ENCODE measurements at places on chromosomes 13 and 19. TPM values are rescaled to one million over a fixed set of nuclear protein-coding genes. Genes with fewer than 3 reads are reported as not detected.

- no peaks in the 10 kb centered on the region for H3K36me3 ChIP-seq
- H3K27ac ChIP-seq: no peak overlapping the region
- H3K27me3 ChIP-seq: no peaks in the 10 kb centered on the region
- DNase-seq: no peak
- peaks cover 100% of the 10 kb centered on the region for H3K4me1 ChIP-seq
Observed at GRCh38 chr19:15291089-15291488, 41.2 kb downstream of the BRD4 start.

- DNase-seq: no peak
- peaks cover 80% of the 10 kb centered on the region for H3K27me3 ChIP-seq
- H3K27ac ChIP-seq: no peak overlapping the region
- no peak overlapping the region for H3K4me3 ChIP-seq
Observed at GRCh38 chr19:10516064-10516385, 1.2 kb downstream of the S1PR5 start.

DNA sequence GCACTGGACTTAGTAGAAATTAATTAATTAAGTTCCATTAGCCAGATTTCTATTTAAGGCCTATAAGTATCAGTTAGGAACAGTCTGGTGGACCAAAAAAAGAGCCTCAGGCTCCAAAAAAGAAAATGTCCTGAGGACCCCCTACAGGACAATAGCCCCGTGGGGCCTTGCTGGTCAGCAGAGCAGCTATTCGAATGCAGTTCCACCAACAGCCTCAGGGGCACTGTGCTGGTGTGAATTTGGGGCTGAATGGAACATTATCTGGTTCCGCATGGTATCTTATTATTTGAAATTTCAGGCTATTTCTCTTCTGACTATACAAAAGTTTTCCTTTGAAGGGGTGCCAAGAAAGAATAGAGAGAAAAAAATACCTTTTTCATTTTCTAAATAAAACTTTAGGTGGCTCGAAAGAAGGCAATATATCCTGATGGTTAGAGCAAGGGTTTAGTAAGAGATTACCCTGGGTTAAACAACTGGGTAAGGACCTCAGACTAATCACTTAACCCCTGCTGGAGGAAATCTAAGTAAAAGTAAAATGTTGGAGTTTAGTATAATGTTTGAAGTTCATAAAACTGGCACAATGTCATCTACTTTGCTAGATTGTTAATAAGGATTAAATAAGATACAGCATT is 147.2 kb downstream of the MIPEP start:
- H3K36me3 ChIP-seq: no peaks in the 10 kb centered on the region
- H3K27me3 ChIP-seq: no peaks in the 10 kb centered on the region
- peaks cover 8% of the 10 kb centered on the region for H3K4me1 ChIP-seq
- DNase-seq: no peak
- no peak overlapping the region for H3K4me3 ChIP-seq
- no peak overlapping the region for H3K27ac ChIP-seq

DNA sequence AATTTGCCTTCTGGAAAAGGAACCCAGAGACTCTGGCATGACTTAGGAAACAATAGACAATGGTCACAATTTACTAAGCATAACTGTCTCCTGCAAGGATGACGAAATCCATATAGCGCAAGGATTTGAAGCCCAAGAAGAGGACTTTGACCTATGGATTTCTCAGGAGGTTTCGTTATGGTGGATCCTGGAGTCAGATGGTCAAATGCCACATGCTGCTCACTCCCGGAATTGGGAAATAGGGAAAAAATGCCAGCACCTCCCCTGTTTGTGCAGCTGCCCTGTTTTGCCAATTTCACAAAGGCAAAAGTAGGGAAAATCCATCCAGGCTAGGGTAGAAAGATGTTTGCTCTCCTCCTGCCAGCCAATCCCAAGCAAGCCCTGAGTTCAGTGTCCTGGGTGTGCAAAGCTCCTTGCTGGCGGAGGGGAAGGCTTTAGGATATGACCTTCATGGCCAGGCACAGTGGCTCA is 23.4 kb downstream of the RDH8 start:
- no peak overlapping the region for H3K4me3 ChIP-seq
- peak; percentile 27 for DNase-seq
- H3K4me1 ChIP-seq: no peaks in the 10 kb centered on the region
- H3K27me3 ChIP-seq: peaks cover 68% of the 10 kb centered on the region

DNA sequence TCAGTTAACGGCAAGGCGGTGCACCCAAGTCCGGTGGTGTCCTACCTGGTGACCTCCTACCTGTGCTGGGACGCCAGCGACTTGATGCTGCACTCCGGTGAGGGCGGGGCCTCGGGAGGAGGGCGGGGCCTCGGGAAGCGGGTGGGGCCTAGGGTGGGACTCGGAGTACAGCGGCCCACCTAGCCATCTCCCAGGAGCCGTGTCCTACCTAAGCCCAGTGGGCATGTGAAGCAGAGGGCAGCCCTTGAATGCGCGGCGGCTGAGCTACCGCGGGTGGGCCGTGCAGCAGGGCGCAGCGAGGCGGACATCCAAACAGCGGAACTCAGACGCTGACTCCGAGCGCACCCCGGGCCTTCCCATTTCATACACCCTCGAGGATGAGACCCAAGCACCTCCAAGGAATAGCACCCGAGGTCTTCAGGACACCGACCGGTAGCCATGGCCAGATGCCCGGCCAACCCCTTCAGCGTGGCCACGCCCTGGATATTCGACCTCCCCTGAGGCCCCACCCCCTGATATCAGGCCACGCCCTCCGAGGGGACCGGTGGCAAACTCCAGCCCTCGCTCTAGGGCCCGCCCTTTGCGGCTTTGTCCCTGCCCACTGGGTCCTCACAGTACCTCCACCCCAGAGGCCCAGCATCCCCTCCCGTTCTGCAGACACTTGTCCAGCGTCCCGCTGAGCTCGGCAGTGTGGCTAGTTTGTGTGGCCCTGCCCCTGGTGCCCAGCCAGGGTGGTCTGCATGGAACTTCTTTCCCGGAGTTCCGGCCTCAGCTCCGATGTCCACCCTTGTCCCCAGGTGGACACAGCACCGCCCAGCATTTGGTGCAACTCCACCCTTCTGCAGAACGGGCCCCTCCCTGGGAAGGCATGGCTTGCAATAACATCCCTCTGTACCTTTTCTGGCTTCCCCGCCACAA is 5.4 kb downstream of the KLK1 start:
- H3K27ac ChIP-seq: no peak overlapping the region
- no peaks in the 10 kb centered on the region for H3K36me3 ChIP-seq

- DNase-seq: no peak
- H3K27me3 ChIP-seq: no peaks in the 10 kb centered on the region
- H3K4me3 ChIP-seq: no peak overlapping the region
- H3K36me3 ChIP-seq: no peaks in the 10 kb centered on the region
- H3K4me1 ChIP-seq: no peaks in the 10 kb centered on the region
- H3K27ac ChIP-seq: no peak overlapping the region
Observed at GRCh38 chr13:77416666-77417212, 89.8 kb upstream of the MYCBP2 start.

- H3K27me3 ChIP-seq: no peaks in the 10 kb centered on the region
- no peak for DNase-seq
- peaks cover 4% of the 10 kb centered on the region for H3K4me1 ChIP-seq
- H3K36me3 ChIP-seq: no peaks in the 10 kb centered on the region
Observed at GRCh38 chr19:38519988-38520387, 86.5 kb downstream of the RYR1 start.

DNA sequence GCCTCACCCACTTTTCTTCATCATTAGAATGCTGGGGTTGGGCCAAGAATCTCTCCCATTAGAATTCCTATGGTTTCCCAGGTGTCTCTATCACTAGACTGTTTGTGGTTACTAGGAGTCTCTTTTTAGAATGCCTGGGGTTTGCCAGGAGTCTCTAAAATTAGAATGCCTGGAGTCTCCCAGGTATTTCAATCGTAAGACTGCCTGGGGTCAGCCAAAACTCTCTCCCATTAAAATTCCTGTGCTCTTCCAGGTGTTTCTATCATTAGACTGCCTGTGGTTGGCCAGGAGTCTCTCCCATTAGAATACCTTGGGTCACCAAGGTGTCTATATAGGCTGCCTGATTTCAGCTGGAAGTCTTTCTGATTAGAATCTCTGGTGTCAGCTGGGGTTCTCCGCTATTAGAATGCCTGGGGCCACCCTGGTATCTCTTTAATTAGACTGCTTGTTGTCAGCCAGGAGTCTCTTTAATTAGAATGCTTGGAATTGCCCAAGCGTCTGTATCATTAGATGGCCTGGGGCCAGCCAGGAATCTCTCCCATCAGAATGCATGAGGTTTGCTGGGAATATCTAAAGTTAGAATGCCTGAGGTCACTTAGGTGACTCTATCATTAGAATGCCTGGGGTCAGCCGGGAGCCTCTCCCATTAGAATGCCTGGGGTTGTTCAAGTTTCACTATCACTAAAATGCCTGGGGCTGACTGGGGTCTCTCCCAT is 1479.2 kb downstream of the UQCRFS1 start:
- no peaks in the 10 kb centered on the region for H3K27me3 ChIP-seq
- DNase-seq: no peak
- H3K4me1 ChIP-seq: no peaks in the 10 kb centered on the region

- peak; percentile 34 for DNase-seq
- H3K36me3 ChIP-seq: no peaks in the 10 kb centered on the region
- no peaks in the 10 kb centered on the region for H3K4me1 ChIP-seq
- no peak overlapping the region for H3K27ac ChIP-seq
- H3K27me3 ChIP-seq: no peaks in the 10 kb centered on the region
Observed at GRCh38 chr13:44412346-44412935, 38.8 kb downstream of the SERP2 start.

GRCh38 chr19:4639531-4640246 is 373 bp downstream of the TNFAIP8L1 start:
- peak overlapping the region; percentile 81 for H3K27ac ChIP-seq
- peaks cover 56% of the 10 kb centered on the region for H3K4me1 ChIP-seq
- no peaks in the 10 kb centered on the region for H3K36me3 ChIP-seq
- peak; percentile 66 for DNase-seq
- H3K27me3 ChIP-seq: peaks cover 12% of the 10 kb centered on the region

DNA sequence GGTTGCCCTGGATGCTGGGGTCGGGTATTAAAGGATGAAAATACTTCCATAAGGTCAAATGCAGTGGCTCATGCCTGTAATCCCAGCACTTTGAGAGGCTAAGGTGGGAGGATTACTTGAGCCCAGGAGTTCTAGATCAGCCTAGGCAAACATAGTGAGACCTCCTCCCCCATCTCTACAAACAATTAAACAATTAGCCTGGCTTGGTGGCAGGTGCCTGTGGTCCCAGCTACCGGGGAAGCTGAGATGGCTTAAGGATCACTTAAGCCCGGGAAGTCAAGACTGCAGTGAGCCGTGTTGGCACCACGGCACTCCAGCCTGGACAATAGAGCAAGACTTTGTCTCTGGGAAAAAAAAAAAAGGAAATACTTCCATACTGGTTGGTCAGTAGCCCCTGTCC is 1.5 kb downstream of the KLK11 start:
- DNase-seq: no peak
- H3K27me3 ChIP-seq: peaks cover 2% of the 10 kb centered on the region
- H3K4me3 ChIP-seq: peak overlapping the region; percentile 47
- no peak overlapping the region for H3K27ac ChIP-seq
- peaks cover 15% of the 10 kb centered on the region for H3K4me1 ChIP-seq
- no peaks in the 10 kb centered on the region for H3K36me3 ChIP-seq

Gene SIRT6
- total RNA-seq: 22.2 TPM

Gene MISP
- total RNA-seq: 29.6 TPM

Gene FGF22
- total RNA-seq: 0.45 TPM
